ENCODE measurements at places on chromosomes 13 and 19.

DNA sequence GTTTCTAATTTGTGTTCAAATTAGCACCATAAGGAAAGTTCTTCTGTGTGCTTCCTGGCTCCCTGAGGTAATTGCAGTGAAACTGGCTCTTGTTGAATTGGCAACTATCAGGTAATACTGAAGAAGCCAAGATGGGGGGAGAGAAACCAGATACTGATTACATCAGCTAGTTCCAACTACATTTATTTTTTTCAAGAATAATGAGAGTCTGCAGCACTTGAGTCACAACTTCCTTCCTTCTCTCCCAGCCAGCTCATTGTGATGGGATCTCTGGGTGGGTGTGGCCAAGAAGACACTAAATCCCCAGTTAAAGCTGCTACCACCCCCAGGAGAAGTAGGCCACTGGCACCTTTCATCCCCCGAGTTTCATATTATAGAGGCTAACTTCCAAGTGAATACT is 100.7 kb upstream of the RXFP2 start:
- peak; percentile 44 for DNase-seq

GRCh38 chr13:23953860-23954512 is 56.7 kb upstream of the C1QTNF9B start:
- DNase-seq, result no peak

DNA sequence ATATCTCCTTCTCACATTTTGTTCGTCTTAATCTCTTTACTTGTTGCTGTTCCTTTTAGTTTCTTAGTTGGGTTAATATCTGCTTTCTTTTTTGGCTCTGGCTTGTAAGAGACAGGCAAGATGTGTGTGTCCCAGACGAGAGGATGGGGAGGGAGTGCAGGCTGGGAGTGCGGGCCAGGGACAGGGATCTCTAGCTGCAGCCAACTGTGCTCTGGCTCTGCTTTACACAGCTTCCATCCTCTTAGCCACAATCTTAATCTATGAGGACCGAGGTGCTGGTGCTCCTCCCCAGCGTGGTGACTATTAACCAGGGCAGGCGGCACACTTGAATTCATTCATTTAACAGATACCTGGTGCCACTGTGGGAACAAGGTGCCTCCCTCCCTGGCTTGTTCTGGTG is 70.9 kb upstream of the WASF3 start:
- no peak for DNase-seq

GRCh38 chr13:86559901-86560300 is 760.7 kb upstream of the SLITRK6 start:
- no peak for DNase-seq

DNA sequence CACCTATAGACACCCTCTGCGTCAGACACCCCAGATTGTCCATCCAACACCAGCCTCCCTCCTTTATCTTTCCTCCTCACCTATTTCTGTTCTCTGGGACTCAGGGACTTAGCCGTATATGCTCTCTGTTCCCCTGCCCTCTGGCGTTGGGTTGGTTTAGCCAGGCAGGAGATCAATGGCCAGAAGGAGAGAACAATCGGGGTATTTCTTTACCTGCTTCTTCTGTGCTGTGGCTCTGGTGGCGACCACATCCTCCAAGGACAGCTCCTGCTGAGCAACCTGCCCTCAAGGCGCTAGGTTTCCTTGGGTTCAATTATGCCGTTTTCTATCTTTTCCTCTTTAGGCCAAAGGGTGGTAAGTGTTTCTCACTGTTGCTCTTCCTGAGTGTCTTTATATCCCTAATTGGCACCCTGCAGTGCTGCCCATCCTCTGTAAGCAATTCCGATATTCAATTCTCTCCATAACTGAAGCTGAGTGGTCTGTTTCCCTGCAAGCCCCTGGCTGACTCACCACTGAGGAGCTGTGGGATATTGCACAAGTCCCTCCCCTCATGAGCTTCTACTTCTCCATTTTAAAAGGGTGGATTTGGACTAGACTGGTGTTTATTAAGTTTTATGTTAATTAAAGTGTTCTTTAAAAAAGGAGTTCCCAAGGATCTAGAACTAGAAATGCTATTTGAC is 63.7 kb upstream of the TMTC4 start:
- no peak for DNase-seq

DNA sequence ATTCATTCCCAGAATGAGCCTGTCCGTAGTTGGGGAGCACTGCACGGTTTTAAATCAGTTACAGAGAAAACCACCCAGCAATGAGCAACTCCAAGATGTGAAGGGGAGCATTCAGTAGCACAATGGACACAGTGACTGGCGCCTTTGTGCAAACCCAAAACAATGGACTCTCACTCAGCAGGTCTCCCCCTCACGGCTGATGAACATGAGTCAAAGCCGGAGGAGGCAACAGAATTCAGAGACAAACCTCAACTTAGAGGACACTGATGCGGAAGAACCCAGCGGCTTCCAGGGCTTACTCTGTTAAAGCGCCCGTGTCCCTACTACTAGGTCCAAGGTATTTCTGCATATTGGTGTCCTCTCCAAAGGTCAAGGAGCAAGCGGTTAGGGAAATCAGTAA is 17.7 kb downstream of the PLEKHF1 start:
- no peak for DNase-seq

GRCh38 chr13:51063909-51064308 is 47.2 kb downstream of the C13orf42 start:
- DNase-seq, result no peak

DNA sequence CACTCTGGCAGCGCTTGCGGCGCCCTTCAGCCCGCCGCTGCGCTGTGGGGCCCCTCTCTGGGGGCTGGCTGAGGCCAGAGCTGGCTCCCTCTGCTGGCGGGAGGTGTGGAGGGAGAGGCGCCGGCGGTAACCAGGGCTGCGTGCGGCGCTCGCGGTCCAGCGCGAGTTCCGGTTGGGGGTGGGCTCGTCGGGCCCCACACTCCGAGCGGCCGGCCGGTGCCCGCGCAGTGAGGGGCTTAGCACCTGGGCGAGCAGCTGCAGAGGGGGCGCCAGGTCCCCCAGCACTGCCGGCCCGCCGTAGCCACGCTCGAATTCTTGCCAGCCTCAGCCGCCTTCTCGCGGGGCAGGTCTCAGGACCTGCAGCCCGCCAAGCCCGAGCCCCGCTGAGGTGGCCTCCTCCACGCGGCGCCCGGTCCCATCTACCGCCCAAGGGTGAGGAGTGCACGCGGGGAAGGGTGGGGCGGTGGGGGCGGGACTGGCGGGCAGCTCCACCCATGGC is 879.0 kb upstream of the SLITRK5 start:
- DNase-seq, result no peak

- DNase-seq, result no peak
Observed at GRCh38 chr19:18070181-18070580, 16.6 kb downstream of the IL12RB1 start.

DNA sequence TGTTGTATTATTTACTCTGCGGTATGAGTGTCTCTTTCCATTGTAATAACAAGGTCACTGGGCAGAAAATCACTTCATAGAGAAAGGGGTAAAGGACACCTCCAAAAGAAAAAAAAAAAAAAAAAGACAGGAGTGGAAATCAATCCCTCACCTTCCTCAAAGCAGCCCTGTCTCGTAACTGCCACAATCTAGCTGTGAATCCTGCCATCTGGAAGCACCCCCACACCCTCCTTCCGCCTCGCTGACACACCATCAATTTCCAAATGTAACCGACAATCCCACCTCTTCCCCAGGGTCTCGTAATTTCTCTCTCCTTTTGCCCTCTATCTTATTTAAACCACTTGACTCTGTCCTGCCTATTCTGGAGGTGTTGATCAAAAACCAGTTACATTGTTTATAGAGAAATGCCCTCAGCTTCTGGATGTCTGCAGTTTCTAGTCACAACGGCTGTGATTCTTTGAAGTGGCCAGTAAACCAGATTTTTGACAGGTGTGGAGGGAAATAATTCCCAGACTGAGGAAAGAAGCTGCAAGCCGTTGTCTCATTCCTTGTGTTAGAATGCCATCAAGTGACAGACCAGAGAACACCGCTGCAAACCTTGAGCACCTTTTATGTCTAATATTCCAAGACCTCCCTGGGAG is 9.1 kb upstream of the POP4 start:
- no peak for DNase-seq

GRCh38 chr13:85521657-85522056 is 277.6 kb downstream of the SLITRK6 start:
- no peak for DNase-seq

GRCh38 chr13:40271931-40272775 is 394.3 kb downstream of the FOXO1 start:
- DNase-seq, result peak; percentile 3

DNA sequence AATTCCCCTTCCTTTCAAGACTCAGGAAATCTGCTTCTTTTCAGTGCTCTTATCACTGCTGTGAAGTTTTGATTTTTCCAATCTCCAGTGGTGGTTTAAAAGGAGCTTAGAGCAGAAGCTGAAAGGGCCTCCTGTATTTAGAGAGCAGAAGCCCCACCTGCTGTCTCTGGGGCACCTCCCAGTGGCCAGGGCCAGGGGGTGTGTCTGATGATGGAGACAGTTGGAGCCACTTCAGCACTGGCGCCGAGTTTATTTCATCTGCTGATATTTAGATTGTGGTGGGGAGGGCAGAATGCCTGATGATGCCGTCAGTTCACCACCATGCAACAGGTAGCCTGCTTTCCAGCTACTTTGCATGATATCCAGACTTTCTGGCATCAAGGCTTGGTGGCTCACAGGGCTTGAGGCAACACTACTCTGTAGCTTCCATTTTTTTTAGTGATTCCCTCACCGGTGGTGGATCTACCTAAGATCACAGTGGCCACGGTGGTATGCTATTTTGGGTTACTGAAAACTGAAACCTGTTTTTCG is 371.9 kb downstream of the KCNRG start:
- peak; percentile 13 for DNase-seq

GRCh38 chr13:22194106-22194805 is 523.4 kb downstream of the FGF9 start:
- DNase-seq, result no peak

All from hepatic stellate cell (primary cell).